Hypothalamus (tissue), 51 donors: ENCODE measurements at places on chromosomes 1 and 21.

GRCh38 chr1:22800629-22801028, 90.0 kb downstream of the EPHB2 start:
- no peak for DNase-seq

DNA sequence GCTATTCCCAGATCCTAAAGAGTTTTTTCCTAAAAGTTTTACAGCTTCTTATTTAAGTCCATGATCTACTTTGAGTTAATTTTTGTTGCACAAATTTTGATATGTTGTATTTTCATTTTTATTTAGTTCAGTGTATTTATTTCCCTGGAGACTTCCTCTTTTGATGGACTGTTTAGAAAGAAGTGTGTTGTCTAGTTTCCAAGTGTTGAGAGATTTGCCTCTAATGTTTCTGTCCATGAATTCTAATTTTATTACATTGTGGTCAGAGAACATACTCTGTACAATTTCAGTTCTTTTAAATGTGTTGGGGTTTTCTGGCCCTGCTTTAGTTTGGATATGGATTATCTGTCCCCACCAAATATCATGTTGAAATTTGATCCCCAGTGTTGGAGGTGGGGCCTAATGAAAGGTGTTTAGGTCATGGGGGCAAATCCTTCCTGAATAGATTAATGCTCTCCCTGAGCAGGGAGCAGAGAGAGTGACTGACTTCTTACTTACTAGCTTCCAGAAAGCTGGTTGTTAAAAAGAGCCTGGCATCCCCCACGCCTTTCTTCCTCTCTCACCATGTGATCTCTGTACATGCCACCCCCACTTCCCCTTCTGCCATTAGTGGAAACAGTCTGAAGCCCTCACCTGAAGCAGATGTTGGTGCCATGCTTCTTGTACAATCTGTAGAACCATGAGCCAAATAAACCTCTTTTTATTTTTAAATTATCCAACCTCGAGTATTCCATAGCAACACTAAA, 4.6 kb downstream of the CHD1L start:
- DNase-seq: no peak

GRCh38 chr1:76572229-76572628, 295.1 kb upstream of the ST6GALNAC5 start:
- DNase-seq: no peak

GRCh38 chr1:33342041-33342723, 21.3 kb upstream of the A3GALT2 start:
- DNase-seq: no peak

DNA sequence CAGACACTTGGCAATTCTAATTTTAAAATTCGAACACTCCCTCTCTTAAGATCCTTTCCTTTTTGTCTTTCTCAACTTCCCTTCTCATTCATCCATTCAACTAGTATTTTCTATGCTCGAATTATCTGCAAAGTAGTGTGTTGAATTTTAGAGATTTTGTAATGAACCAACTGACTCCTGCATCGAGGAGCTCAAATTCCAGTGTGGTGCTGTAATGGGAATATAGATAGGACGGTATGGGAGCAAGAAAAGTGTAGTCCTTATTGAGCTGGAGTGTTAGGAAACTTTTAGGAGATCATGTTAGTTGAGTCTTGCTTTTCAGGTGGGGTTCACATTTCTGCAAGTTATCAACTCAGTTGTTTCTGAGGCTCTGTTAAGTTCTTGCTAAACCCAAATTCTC, 897.5 kb downstream of the TTLL7 start:
- no peak for DNase-seq

- no peak for DNase-seq
These were observed 8.4 kb upstream of the DEDD start for GRCh38 chr1:161140755-161141400.

- no peak for DNase-seq
These were observed 50.1 kb downstream of the PIK3CD start for GRCh38 chr1:9701665-9702064.

DNA sequence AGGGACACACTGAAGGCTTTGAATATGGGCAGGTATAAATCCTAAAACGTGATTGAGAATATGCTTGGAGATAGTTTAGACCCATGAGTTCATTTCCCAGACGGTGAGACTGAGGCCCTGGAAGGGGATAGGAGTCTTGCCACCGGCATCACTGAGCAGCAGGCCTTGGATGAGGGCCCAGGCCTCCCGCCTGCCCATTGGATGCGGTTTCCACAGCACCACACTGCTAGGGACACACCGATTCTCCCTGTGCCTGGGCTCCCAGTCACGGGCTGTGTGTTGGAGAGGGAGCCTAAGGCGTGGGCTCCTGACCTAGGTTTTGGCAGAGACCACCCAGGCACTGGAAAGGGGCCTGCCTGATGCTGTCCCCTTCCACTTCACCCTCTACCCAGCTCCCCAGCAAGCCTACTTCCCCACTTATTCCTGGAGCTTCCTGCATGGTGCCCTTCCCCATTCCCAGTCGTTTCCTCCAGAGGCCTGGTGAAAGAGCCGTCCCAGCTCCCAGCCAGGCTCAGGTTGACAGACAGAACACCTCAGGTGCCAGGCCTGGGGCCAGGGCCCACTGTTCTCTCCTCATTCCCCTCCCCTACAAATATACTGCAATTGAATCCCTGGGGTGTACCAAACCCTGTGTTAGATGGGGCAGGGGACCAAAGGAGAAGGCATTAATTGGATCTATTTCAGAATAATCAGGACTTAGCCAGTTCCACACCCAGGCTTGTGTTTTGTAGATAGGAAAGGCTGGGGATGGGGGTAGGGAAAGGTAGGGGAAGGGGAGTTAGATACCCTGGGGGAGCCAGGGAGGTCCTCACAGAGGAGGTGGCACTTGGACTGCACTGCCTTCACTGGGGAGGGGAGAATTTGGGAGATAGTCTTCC, 3.4 kb downstream of the FOXO6 start:
- DNase-seq: peak; percentile 28

- DNase-seq: no peak
These were observed 39.1 kb downstream of the TYW3 start for GRCh38 chr1:74771913-74772515.

GRCh38 chr1:110390692-110391245, at the start of gene SLC16A4:
Gene SLC16A4 (minus strand): TSS chr1:110391026. CDS start chr1:110389323, 1,703 bp downstream.
- DNase-seq: no peak

DNA sequence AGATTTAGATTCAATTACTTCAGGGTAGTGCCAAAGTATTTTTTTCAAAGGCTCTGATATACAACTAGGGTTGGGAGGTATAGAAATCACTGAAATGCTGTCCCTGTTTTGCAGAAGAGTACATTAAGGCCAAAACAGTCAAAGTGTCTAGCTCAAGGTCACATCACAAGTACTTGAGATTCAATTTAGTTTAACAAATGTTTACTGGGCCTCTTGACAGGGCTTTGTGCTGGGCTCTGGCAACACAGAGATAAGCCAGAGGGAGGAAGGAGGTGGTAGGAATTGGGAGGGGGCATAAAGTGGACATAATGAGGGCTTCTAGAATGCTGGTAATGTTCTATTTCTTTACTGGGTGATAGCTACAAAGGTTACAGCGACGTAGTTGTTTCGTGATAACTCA, 2.3 kb upstream of the SLC9A1 start:
- DNase-seq: no peak

DNA sequence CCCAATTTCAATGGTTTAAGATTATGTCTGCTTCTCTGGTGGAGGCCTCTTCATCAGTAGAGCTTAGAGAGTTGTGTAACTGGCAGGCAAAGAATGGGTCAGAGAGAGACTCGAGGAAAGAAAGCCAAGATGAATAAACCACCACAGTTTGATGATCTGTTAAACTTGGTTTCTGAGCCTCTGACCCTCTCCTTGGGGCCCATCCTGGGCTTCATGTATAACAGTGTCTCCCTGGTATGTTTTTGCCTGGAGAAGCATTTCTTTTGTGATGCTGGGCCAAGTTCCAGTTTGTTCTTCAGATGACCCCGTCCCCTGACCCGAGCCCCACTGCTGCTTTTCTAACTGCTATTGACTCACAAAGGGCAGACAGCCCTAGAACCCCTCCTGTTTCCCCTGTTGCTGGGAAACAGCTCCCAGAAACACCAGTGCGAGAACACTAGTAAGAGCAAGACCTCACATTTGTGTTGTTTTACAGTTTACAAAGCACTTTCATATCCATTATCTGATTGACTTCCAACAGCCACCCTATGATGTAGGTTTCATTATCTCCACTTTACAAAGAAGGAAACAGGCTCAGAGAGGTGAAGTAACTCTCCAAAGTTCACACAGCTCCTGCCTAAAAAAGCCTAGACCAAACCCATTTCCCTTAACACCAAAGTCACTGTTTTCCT, 9.0 kb downstream of the CD2 start:
- no peak for DNase-seq

DNA sequence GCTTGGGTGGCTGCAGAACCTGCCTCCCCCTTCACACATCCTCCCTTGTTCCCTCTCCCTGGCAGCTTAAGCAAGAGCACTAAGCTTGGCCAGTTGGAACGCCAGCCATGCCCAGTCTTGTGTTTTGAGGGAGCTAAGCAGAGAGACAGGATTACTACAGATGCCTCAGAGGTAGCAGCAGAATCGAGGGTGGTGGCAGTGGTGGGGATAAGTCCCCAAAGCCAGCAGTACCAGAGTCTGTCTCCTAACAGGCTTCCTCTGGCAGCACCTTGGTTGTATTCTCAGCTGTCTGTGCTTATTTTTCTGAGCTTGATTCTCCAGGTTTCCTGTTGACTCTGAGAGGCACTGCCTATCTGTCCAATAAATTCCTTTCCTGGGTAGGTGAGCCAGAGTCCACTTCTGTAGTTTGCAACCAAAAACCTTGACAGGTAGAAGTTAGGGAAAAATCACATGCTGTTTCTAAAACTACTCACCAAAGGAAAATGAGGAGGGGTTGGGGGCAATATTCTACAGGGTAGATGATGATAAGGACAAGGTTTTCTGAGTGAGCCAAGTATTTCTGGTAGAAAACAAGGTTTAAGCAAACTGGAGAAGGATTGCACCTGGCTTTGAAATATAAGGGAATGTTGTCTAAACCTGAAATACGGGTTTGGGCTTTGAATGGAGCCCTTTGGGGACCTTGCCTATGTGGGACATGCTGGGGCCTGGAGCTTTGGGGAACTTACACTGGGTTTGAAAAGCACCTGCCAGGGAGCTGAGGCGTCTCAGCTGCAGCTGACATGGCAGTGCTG, 100.8 kb downstream of the PBX1 start:
- DNase-seq: no peak
